ENCODE measurements at places on chromosomes 1 and 21.
A peak's percentile ranks its signal among the peaks of the same experiment; 100 is the strongest.

GRCh38 chr1:9297831-9298230 is 5.1 kb downstream of the SPSB1 start:
- no peak for DNase-seq

DNA sequence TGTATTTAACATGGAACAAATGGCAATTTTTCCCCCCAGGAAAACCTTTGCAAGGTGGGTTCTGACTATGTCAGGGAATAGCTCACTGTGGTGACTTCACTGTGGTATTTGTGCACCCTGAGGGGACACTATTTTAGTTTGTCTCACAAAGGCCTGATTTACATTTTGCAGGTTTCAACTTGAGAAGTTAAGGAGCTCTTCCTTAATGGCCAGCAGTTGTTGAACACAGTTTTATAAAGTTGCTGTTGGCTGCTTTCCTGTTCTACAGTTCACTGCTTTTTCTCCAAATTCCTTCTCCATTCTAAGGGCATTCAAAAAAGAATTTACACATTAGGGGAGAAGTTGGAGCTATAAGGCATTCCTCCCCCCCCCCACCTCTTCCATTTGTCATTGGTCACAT is 4.6 kb downstream of the LAMC1 start:
- no peak for DNase-seq

DNA sequence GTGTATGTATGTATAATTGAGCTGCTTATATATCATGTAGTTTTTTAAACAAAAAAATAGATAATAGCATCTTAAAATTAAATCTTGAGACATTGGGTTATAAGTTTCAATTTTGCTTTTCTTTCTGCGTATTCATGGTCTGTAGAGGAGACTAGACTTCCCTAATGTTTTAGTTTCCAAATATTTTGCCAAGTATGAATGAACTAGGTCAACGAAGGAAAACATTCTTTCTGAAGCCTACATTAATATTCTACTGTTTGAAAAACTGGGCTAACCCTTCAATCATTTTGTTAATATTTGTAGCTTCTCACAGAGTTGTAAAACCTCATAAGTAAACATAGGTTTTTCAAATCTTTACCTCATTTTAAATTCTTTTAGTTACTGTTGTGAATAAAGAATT is 592.7 kb downstream of the USP25 start:
- no peak for DNase-seq

GRCh38 chr1:53048960-53049573 is 12.9 kb upstream of the PODN start:
- no peak for DNase-seq

GRCh38 chr1:48697066-48697707 is 79.5 kb downstream of the BEND5 start:
- peak; percentile 71 for DNase-seq

DNA sequence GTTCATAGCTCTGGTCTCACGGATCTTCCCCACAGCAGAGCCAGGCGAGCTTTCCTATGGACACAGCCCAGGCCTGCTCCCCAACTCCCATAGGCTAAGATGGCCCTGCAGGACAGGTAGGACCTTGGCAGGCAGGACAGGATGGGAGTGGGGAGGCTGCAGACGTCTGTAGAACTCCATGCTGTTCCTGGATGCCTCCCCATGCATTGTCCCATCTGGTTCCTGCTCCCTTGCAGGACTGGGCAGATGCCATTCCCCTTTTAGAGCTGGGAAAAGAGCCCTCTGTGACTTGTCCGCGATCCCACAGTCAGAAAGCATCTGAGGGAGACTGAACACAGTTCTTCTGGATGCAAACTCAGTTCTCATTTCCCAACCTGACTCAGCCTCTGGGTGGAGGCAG is 71.9 kb upstream of the ATP5PO start:
- DNase-seq: no peak

DNA sequence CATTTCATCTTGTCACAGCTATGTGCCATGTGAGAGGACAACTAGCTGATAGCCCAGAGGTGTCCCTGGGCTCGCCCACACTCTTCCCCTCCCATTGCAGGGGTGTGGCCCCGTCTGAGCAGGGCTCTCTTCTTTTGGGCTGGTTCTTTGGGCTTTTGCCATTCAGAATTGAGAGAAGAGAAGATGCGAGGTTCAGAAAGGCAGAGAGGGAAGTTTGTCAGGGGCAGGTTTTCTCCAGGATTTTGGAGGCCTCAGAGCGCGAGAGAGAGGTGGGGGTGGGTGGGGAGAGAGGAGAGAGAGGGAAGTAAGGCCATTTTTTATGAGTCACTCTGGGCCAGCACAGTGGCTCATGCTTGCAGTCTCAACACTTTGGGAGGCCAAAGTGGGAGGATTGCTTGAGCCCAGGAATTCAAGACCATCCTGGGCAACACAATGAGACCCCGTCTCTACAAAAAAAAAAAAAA is 5.2 kb downstream of the IFI6 start:
- no peak for DNase-seq

GRCh38 chr1:12015001-12015491 is 4.3 kb upstream of the MIIP start:
- no peak for DNase-seq

- DNase-seq: no peak
Observed at GRCh38 chr21:16074950-16075489, 345.2 kb downstream of the USP25 start.

GRCh38 chr1:67285780-67286488 is 21.7 kb upstream of the IL12RB2 start:
- no peak for DNase-seq

DNA sequence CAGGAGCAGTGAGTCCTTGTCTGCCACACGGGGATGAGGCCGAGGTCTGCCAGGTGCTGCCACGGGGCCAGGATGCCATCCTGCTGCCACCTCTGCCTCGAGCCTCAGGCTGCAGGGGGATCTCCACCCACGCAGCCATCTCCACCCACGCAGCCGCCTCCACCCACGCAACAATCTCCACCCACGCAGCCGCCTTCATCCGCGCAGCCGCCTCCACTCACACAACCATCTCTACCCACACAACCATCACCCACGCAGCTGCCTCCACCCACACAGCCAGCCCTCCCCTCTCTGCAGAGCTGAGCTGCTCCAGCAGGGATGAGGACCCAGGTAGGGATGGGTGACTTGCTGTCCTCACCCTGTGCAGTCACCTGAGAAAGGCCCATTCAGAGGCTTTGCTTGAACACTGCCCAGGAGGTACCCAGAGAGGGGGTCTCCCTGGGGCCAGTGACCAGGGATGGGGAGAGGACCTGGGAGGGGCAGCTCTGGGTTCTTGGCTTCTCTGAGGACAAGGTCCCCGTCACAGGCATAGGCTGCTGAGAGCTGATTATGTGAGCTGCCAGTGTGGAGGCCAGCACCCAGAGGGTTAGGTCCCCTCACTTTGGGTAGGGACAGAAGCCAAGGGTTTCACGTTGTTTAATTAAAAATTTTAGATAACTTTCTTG is 46.6 kb upstream of the TTC34 start:
- DNase-seq: no peak

DNA sequence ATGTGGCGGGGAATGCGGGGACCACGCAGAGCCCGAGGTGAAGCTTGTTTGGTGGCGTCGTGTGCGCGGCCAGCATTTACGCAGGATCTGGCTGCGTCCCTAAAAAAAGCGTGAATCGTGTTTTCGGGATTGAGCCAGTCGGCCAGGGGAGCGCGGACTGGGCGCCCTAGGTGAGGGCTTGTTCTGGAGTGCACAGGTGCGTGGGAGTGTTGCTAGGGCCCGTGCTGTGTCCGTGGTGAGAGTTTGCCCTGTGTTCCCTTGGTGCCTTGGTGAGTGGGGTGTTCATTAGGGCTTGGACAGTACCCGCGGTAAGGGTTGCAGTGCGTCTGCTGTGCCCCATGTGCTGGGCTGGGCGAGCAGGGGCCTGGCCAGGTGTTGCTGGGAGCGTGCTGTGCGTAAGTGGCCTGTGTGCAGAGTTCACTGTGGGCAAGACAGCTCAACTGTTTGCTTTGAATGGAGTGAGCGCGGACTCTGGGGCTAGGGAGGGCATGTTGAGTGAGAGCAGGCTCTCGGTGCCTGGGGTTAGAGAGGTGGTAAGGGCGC is 673 bp downstream of the CD46 start:
- peak; percentile 42 for DNase-seq

GRCh38 chr1:84702143-84702542 is 11.9 kb upstream of the SSX2IP start:
- no peak for DNase-seq

GRCh38 chr1:93004566-93005251 is 43.4 kb upstream of the DIPK1A start:
- no peak for DNase-seq

- DNase-seq: no peak
Observed at GRCh38 chr1:206757524-206758266, 12.9 kb upstream of the IL19 start.

DNA sequence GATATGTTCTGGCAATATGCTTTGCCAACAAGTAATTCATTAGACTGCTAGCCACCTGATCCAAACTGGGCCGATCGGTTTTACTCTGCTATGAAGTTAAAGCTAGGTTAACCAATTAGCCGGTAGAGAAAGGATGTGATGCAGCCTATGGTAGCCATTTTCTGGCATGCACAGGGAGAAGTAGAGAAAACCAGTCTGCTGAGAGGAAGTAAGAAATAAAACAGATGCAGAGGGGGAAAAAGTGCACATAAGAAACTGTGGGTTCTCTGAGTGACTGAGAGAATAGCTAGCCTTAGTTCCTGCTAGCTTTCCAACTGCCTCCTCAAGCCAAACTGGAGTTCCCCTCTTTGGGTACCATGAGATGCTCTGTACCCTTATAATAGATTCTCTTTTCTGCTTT is 52.8 kb downstream of the ARID4B start:
- DNase-seq: no peak

- no peak for DNase-seq
Observed at GRCh38 chr1:207316622-207317391, 4.7 kb upstream of the CD55 start.
